ENCODE measurements at places on chromosomes 1 and 21.

GRCh38 chr1:151547119-151547899 is 7.2 kb downstream of the TUFT1 start:
- peak; percentile 98 for DNase-seq

GRCh38 chr1:212186427-212187207 is 98.6 kb upstream of the PPP2R5A start:
- no peak for DNase-seq

GRCh38 chr1:190413142-190413541 is 64.5 kb downstream of the BRINP3 start:
- no peak for DNase-seq

GRCh38 chr1:200128944-200129879 is 101.7 kb downstream of the NR5A2 start:
- DNase-seq = no peak

- no peak for DNase-seq
Observed at GRCh38 chr1:237763751-237764150, 127.0 kb downstream of the ZP4 start.

DNA sequence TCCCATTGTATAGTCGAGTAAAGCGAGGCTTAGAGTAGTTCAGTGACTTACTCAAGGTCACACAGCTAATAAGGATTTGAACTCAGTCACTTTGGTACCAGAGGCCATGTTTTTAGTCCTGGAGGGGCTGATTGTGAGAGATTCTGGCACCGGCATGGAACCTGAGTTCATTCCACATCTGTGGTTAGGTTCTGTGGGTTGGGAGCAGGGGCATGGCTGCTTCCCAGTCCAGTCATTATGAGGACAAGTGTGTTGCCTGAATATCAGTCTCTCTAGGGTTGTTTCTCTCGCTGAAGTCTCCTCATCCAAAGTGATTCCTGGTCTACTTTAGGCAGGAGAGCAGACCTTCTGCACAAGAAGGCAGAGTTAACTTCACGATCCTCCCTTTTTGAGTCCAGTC is 90.6 kb downstream of the C1orf94 start:
- peak; percentile 21 for DNase-seq

- DNase-seq = peak; percentile 16
Observed at GRCh38 chr1:183578856-183579255, 11.4 kb downstream of the NCF2 start.

DNA sequence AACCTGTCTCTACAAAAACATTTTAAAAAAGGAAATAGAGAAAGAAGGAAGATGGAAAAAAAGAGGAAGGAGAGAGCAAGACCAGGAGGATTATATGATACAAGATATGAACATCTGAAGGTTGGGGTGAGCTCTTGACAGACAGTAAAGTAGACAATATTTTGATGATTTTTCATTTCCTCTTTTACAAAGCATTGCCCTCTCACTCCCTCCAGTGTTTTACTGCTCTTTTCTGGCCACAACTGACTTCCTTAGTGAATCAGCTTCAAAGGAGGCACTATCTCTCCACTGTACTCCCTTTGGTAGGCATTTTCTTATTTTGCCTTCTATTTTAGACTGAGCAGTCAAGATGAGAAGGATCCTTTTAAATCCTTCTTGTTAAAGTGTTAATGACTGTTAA is 296.7 kb downstream of the KCTD3 start:
- no peak for DNase-seq

- DNase-seq = no peak
Observed at GRCh38 chr1:223248001-223248769, 105.1 kb upstream of the TLR5 start.

GRCh38 chr1:15012822-15013221 is 140.7 kb upstream of the TMEM51 start:
- no peak for DNase-seq

GRCh38 chr21:33902349-33902748 is 13.3 kb downstream of the ATP5PO start:
- DNase-seq = no peak

DNA sequence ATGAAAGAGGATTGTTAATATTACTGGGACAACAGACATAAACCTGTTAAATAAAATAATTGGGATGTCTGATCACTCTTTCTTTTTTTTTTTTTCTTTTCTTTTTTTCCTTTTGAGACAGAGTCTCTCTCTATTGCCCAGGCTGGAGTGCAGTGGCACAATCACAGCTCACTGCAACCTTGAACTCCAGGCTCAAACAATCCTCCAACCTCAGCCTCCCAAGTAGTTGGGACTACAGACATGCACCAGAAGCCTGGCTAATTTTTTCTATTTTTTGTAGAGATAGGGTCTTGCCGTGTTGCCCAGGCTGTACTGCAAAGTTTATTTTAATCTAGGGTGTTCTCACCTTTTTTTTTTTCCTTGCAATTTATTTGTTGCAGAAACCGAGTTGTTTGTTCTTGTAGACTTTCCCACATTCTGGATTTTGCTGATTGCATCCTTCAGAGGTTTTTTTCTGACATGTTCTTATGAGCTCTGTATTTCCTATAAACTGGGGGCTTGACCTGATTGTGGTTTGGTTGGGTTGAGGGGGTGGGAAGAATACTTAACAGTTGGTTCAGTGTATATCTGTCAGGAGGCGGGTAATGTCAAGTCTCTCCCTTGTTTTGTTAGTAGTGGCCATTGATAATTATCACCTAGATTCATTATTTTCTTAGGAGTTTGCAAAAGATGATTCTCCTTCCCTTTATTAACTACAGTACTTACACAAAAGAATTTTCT is 125.2 kb downstream of the MAST2 start:
- no peak for DNase-seq

- DNase-seq = no peak
Observed at GRCh38 chr1:3460672-3461131, 6.2 kb downstream of the ARHGEF16 start.

DNA sequence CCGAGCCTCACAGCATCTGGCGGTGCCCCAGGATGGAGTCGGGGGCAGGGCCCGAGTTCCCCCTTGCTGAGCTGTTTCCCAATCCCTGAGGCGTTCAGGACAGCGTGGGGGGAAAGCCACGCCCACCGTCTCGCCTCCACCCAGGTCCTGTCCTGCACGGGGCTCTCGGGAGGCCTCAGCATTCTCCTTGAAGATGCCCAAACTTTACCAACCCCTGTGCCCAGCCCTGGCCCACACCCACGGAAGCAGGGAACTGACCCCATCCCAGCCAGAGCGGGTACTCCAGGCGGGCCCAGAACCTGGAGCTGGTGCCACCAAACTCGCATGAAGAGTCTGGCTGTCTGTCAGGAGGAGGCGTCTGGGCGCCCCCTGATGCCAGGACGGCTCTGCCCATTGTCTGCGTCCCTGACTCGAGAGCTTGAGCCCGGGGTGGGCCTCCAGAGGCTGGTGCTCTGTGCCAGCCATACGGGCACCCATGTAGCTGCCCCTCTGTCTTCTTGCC is 35.3 kb upstream of the POFUT2 start:
- peak; percentile 36 for DNase-seq

DNA sequence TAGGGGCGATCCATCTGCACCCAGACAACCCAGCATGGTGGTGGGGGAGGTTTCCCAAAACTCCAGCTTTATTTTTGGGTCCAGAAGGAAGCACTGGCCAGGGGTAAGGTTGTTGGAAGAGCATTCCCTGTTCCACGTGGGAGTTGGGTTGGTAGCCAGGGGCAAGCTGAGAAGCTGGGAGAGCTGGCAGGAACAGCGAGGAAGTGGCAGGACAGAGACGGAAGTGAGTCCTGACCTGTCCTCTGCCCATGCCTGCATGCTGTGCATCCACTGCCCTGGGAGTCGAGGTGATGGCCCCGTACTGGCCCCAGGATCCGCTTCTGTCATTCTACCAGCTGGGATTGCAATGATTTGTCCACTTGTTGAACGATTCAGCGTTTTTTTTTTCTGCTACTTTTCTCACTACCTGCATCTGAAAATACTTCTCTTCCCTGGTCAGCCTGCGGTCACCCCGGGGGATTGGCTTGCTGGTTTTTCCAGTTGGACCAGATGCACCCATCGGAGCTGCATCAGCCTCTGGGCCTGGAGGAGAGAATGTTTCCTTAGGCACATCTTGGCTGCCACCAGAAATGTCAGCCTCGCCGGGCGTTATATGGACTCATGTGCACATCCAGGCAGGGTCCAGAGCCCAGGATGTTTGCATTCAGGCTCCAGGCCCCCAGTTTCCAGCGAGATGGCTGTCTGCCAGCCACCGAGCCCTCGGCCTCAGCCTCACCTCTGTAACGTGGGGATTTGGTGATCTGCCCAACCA is 28.3 kb upstream of the TMPRSS2 start:
- DNase-seq = no peak

DNA sequence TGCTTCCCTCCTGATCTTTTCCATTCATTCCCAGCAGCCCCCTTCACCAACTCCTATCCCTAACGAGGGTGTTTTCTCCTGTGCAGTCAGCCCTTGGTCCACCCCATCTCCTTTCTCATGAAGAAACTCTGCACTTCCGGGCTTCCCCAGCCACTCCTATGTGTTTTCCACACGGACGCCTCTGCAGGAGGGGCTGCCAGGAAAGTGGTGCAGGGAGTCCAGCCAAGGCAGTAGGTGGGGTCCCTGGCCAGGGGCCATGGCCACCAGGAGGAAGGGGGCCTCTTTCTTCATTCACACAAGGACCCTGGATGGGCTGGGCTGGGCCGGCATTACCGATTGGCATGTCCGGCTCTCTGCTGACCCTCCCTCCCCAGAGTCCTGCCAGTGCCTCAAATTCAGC is 72.8 kb upstream of the EFHD2 start:
- DNase-seq = no peak

DNA sequence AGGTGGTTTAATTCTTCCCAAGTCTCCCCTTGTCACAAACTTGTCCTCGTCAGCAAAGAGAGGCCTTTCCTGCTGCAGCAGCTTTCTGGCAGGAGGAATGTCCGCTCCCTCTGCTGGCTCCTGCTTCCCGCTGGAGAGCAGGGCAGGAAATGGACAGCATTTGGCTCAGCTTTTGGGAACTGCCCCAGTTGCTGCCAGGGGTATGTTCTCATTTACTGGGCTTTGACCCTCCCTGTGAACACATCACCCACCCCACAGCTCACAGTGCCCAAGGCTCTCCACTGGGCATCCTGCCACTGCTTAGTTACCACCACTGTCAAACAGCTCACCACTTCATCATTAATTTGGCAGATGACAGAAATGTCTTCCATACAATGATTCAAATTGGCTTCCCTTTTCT is 75.4 kb downstream of the MRPL37 start:
- DNase-seq = peak; percentile 83

- no peak for DNase-seq
Observed at GRCh38 chr1:25913206-25913605, 7.0 kb upstream of the STMN1 start.

DNA sequence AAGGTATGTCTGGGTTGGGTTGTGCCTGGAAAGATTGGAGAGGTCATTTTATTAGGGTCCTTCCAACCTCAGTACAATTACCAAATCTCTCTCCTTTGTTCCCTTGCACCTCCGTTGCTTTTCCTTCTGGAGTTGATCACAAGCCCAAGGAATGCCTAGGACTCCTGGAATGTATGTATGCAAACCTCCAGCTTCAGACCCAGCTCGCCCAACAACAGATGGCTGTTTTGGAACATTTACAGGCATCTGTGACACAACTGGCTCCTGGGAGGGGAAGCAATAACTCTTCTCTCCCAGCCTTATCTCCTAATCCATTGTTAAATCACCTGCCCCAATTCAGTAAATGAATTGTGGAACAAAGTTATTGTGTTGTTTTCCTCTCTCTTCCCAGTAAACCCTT is 8.3 kb downstream of the TSACC start:
- DNase-seq = peak; percentile 94

DNA sequence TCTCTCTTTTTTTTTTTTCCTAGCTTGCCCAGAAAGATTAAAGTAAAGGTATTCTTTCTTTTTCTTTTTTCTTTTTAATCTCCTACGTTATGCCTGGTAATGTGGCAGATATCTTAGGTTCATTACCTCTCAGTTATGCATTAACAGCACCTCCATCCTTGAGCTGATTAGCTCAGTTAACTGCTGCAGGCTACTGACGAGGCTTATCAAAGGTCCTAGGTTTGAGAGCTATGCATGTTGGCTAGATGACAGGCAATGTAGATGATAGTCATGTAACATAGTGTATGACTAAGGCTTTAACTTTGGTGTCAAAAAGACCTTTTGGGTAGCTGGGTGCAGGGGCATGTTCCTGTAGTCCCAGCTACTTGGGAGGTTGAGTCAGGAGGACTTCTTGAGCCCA is 53.7 kb upstream of the CACYBP start:
- DNase-seq = no peak

- no peak for DNase-seq
Observed at GRCh38 chr21:27715131-27715530, 748.2 kb upstream of the ADAMTS5 start.

GRCh38 chr1:98133131-98133530 is 212.3 kb upstream of the DPYD start:
- peak; percentile 70 for DNase-seq

- DNase-seq = peak; percentile 57
Observed at GRCh38 chr1:203627851-203628200, 1.2 kb downstream of the ATP2B4 start.

- no peak for DNase-seq
Observed at GRCh38 chr1:45840704-45841103, 37.3 kb downstream of the MAST2 start.

- DNase-seq = no peak
Observed at GRCh38 chr1:51729824-51730301, 113.0 kb downstream of the OSBPL9 start.

DNA sequence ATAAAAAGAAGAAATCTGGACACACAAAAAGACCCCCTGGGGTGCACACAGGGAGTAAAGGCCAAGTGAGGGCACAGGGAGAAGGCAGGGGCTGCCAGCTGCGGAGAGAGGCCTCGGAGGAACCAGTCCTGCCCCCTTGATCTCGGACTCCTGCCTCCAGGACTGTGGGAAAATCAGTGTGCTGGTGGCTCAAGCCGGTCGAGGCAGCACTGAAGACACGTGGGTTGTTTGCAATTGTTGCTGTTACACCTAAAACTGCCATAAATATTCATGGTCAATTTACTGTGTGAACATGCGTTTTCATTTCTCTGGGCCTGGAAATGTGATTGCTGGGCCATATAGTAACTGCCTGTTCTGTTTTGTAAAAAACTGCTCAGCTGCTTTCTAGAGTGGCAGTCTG is 18.5 kb downstream of the IBA57 start:
- no peak for DNase-seq

DNA sequence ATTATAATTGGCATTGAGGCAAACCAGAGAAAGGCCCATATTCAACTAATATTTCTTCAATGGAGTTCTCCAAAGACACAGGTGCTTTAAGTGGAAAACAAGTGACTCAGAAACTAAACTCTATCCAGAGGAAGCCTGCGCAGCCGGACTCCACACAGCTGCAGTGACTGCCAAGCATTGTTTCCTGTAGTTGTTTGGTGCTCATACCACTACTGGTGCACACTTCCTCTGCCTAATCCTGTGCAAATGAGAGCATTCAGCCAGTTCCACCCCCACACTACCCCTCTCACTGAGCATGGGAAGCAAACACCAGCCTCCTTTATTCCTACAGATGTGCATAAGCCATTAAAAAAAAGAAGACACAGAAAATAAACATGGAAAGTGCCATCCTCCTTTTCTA is 102.9 kb downstream of the VAV3 start:
- no peak for DNase-seq

- DNase-seq = no peak
Observed at GRCh38 chr1:32100359-32100758, 7.5 kb upstream of the KPNA6 start.

- DNase-seq = no peak
Observed at GRCh38 chr1:98147280-98147679, 226.4 kb upstream of the DPYD start.

All from AG10803 (cell line).